ENCODE measurements at places on chromosomes 12 and 14. TPM values are rescaled to one million over a fixed set of nuclear protein-coding genes. Genes with fewer than 3 reads are reported as not detected.
A peak's percentile ranks its signal among the peaks of the same experiment; 100 is the strongest.

HECTD4 gene
- total RNA-seq = 59.3 TPM

GRCh38 chr12:2958432-2959191 is 585 bp upstream of the TEAD4 start:
- DNase-seq = no peak
- H3K27me3 ChIP-seq = no peaks in the 10 kb centered on the region
- H3K4me3 ChIP-seq = peak overlapping the region; percentile 87

DNA sequence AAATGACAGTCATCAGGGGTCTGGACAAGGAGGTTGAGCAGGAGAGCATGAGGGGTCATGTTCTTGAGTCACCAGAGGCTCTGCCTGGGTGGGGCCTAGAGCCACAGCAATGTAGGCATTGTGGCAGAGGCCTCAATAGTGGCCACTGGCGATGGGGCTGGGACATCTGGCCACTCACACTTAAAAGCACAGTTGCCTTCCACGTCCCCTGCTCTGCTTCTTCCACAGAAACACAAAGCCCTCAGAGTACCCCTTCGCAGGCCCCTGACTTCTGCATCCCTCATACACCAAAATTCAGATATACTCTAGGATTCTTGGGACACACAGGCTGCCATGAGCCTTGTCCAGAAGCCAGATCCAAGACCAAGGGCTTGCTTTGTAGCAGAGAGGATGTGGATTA is 2.2 kb downstream of the SLC10A1 start:
- H3K27ac ChIP-seq = no peak overlapping the region
- no peaks in the 10 kb centered on the region for H3K4me1 ChIP-seq
- H3K36me3 ChIP-seq = no peaks in the 10 kb centered on the region
- H3K27me3 ChIP-seq = no peaks in the 10 kb centered on the region

SLC2A3 gene
- 102 TPM for total RNA-seq

DNA sequence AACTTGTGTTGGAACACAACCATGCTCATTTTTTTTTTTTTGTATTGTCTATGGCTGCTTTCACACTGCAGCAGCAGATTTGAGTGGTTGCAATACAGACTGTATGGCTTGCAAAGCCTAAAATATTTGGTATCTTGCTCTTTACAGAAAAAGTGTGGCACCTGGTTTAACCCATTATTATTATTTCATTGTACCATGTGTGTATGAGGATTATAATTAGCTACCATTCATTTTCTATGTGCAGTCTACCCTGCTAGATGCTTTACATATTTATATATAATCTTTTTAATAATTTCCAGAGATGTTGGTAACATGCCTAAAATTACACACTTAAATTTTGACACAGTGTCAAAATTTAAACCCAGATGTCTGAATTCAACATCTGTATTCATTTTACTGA is 37.7 kb downstream of the SPATS2 start:
- H3K27ac ChIP-seq = no peak overlapping the region
- H3K36me3 ChIP-seq = no peaks in the 10 kb centered on the region
- H3K4me3 ChIP-seq = no peak overlapping the region
- DNase-seq = no peak
- no peaks in the 10 kb centered on the region for H3K4me1 ChIP-seq

- no peak overlapping the region for H3K27ac ChIP-seq
- no peak for DNase-seq
- H3K4me1 ChIP-seq = no peaks in the 10 kb centered on the region
- H3K36me3 ChIP-seq = no peaks in the 10 kb centered on the region
- no peak overlapping the region for H3K4me3 ChIP-seq
- H3K27me3 ChIP-seq = no peaks in the 10 kb centered on the region
Observed at GRCh38 chr12:38374751-38375150, 58.2 kb downstream of the ALG10B start.

GPR162 gene
- 12.1 TPM for total RNA-seq

DNA sequence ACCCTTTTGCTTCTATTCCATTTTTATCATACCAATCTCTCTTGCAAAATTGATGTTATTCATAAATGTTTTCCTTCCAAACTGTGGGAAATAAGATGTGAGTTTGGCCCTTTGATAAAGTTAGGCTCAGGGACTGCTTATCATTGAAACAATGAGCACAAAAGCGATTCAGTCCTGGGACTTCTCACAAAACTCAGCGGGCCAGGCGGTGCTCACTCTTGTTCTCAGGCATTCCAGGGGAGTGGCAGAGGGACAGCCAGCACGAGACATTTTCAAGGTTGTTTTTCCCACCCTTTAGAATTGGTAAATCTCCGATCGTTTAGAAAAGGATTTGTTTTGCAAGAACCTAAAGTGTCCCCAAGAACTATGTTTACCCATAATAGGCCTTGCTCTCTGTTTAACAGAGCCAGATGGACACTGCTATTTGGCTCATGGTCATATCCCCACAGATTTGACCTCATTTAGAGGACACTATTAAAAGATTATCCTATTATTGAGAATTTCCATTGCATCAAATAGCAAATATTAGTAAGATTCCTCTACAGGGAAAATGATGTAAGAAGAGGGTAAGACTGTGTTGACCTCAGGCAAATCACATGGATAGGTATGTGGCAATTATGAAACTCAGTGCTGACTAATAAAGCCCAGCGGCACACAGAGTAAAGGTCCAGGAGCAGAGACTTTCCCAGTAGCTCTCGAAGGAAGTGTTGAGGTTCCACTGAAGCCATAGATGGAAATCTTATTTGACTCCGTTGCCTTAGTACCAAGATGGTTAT is 102.7 kb upstream of the USP44 start:
- H3K4me1 ChIP-seq = peaks cover 25% of the 10 kb centered on the region
- H3K4me3 ChIP-seq = no peak overlapping the region
- no peak overlapping the region for H3K27ac ChIP-seq
- H3K27me3 ChIP-seq = no peaks in the 10 kb centered on the region
- no peaks in the 10 kb centered on the region for H3K36me3 ChIP-seq

WDHD1 gene
- 1.2 TPM for total RNA-seq

- DNase-seq = no peak
- H3K36me3 ChIP-seq = peaks cover 7% of the 10 kb centered on the region
- H3K27ac ChIP-seq = no peak overlapping the region
- peaks cover 73% of the 10 kb centered on the region for H3K4me1 ChIP-seq
- peaks cover 7% of the 10 kb centered on the region for H3K27me3 ChIP-seq
Observed at GRCh38 chr14:73240816-73241480, 3.6 kb downstream of the PAPLN start.

CDC42BPB gene
- 96.1 TPM for total RNA-seq

E2F7 gene
- not detected for total RNA-seq

DNA sequence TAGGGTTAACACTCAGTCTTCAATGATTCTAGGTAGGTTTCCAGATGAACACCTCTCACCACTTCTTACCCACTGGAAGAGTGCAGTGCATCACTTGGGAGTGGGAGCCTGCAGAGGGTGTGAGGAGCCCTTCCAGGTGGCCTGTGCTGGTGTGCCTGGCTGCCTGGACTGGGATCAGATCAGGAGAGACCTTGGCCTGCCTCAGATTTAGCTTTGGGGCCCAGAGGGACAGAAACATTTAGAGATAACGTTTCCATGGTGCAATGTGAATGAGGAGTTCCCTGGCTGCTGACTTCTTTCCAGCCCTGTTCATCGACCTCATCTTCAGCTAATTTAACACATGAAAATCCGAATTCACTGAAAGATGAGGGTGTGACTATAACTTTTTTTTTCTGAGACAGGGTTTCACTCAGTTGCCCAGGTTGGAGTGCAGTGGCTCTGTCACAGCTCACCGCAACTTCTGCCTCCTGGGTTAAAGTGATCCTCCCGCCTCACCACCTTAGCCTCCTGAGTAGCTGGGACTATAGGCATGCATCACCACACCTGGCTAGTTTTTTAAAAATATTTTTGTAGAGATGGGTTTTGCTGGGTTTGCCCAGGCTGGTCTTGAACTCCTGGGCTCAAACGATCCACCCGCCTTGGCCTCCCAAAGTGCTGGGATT is 53.6 kb downstream of the SUSD6 start:
- H3K27ac ChIP-seq = peak overlapping the region; percentile 79
- no peaks in the 10 kb centered on the region for H3K36me3 ChIP-seq
- DNase-seq = no peak
- peaks cover 97% of the 10 kb centered on the region for H3K4me1 ChIP-seq
- H3K27me3 ChIP-seq = no peaks in the 10 kb centered on the region

TGM1 gene
- 0.52 TPM for total RNA-seq

All from esophagus muscularis mucosa (tissue), 4 donors.